NCI-H774 (cell line): ENCODE measurements at places on chromosomes 2 and 18.

DNA sequence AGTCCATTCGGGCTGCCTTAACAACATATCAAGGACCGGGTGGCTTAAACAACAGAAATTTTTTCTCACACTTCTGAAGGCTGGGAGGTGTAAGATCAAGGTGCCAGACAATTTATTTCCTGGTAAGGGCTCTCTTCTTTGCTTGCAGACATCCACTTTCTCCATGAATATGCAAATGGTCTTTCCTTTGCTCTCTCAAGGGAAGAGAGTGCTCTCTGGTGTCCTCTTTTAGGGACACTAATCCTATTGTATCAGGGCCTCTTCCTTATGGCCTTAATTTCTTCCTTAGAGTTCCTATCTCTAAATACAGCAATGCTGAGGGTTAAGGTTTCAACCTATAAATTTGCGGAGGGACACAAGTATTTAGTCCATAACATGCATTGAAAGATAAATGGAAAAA lies 770.8 kb downstream of the DSC3 start:
- DNase-seq = no peak

DNA sequence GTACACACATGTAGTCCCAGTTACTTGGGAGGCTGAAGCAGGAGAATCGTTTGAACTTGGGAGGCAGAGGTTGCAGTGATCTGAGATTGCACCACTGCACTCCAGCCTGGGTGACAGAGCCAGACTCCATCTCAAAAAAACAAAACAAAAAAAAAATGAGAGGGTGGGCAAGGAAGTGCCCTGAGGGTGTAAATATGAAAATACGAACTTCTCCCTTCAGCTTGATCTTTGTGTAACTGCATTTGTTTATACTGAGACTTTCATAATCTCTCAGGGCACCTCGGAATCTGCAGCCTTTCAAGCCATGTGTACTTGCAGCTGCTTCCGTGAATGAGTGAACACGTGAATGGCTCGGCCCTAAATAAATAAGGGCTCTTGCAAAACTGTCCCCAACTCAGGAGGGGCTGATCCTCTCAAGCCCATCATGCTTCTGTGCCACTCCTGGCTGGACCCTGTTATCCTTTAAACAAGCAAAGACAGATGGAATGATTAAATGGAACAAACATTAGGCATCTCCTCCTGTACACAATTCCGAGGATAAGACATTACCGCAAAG lies 96.8 kb downstream of the BOD1L2 start:
- no peak for DNase-seq

DNA sequence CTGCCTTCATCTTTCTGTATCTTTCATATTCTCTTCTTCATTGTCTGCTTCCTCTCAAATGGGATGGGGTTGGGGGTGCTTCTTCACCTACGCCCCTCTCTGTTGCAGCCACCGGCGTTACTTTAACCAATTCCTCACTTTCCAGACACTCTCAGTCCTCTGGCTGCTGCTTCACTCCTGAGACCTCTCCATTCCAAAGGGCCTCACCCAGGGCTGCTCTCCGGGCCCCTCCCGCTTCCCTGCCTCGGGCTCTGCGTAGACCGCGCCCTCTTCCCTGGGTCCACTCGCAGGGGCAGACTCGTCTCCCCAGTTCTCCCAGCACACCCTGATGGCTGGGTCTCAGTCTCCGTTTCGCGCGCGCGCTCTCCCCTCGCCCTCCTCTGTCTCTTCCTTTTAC lies 926 bp downstream of the SERPINB8 start:
- DNase-seq = peak; percentile 55

DNA sequence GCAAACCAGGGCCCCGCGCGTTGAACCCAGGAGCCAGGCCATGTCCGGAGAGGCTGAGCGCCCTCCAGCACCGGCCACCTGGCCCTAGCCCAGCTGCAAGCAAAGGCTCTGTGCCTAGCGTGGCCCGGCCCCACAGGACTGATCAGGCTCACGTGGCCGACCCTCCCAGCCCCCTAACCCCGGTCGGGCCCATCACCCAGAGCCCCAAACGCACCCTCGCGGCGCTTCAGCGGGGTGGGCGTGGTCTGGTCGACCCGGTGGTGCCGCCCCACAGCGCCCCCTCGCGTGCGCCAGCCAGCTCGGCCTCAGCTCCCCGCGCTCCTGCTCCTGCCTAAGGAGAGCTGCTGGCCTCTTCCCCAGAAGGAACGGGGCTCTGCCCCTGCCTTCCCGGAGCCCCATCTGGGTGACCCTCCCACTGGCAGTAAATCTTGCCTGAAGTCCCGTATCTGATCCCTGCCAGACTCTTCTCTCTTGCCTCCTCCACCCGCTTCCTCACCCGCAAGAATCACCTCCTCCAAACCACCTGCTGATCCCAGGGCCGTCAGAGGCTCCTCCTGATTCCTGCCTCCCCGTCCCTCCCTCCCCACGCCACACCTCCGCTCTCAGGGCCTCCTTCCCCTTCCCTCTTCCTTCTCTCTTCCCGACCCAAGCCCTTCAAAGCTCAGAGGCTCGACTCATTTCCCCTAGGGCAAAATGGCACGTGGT lies 12.3 kb upstream of the TEX51 start:
- DNase-seq = no peak

GRCh38 chr2:5125017-5125730 lies 567.0 kb upstream of the SOX11 start:
- peak; percentile 80 for DNase-seq

DNA sequence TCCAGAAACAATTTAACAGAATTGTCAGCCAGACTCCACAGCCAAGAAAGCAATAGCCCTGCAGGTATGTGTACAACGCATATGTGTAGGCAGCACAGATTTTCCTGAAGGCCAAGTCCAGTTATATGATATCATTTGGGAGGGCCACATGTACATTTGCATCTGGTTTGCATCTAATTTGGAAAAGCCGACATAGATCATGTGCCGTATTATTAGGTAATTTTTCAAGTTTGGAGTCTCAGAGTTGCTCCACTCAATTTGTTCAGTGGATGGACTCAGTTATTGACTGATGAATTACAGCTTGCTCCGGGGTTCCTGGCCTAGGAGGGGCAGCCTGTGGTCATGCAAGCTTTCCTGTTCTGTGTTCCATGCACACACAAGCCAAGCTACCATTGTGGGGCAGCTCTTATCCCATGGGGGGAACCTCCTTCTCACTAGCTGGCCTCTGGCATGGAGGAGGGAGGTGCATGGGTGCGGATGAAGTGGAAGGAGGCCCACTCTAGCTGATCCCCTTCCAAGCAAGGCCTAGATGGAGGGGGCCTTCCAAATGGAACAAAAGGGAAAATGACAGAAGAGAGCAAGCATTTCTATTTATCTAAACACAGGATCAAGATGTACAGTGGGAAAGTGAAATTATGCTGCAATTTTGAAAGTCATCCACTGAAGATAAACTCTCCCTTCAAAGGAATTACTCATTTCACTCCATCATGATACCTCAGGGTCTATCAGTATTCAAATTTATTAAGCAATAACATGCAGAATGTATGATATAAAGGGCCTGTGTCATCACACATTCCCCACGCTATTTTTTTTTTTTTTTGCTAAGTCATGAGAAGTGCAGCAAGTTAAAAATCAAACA lies 202.6 kb upstream of the SMAD2 start:
- DNase-seq = no peak

DNA sequence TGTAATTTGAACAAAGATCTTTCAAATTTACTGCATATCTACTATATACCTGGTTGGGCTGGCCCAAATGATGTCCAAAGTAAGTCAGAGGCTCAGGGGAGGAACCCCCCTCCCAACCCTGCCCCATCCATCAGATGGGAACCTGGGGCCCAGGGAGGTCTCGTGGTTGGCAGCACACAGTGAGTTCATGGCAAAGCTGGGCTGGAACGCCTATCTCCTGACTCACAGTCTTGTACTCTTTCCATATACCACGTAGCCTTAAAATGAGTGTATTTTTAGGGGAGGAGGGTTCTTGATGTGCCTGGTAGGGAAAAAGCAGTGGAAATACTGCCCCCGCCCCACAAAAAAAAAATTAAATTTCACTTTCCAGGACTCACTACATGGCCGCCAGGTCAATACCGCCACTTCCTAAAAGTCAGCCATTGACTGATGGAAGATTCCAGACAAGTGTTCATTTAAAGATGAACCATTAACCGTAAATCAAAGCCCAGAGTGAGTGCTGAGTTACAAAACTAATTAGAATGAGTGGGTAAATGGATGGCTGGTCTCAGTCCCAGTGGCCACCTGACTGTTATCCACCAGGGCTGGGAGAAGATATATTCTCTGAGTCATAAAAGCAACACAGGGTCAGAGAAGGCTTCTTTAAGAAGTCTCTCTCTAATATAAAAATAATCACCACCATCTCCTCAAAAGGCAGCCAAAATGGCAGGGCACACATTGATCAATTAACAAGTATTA lies 80.5 kb downstream of the ZBTB7C start:
- DNase-seq = no peak

- no peak for DNase-seq
Measured at GRCh38 chr2:105168543-105168942, 73.0 kb upstream of the GPR45 start.

DNA sequence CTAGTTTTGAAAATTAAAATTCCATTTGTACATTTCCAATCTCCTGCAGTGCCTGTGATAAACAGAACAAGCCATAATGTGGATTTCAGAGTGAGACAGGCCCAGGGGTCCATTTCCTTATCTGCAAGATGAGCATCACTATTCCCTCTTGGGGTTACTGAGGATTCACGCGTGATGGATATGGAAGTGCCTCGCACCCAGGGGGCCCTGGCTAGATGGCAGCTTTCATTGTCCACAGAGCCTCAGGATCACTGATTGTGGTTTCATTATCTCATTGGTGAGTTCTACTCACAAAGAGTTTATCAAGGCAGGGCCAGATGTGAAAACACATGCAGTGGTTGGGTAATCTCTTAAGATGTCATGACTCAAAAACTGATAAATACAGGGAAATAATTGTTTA lies 11.6 kb downstream of the CNGA3 start:
- no peak for DNase-seq

GRCh38 chr2:13681936-13682335 lies 950.6 kb upstream of the LRATD1 start:
- no peak for DNase-seq
